Body of pancreas (tissue), 4 donors: ENCODE measurements at places on chromosomes 6 and 20. TPM values are rescaled to one million over a fixed set of nuclear protein-coding genes. Genes with fewer than 3 reads are reported as not detected.

- no peaks in the 10 kb centered on the region for H3K36me3 ChIP-seq
- no peaks in the 10 kb centered on the region for H3K27me3 ChIP-seq
- no peak for DNase-seq
Observed at GRCh38 chr6:160951187-160952030, 40.2 kb upstream of the MAP3K4 start.

- no peaks in the 10 kb centered on the region for H3K36me3 ChIP-seq
- no peaks in the 10 kb centered on the region for H3K27me3 ChIP-seq
- peaks cover 27% of the 10 kb centered on the region for H3K4me1 ChIP-seq
- no peak for DNase-seq
- no peak overlapping the region for H3K4me3 ChIP-seq
Observed at GRCh38 chr6:13392462-13392861, 64.1 kb upstream of the TBC1D7 start.

DNA sequence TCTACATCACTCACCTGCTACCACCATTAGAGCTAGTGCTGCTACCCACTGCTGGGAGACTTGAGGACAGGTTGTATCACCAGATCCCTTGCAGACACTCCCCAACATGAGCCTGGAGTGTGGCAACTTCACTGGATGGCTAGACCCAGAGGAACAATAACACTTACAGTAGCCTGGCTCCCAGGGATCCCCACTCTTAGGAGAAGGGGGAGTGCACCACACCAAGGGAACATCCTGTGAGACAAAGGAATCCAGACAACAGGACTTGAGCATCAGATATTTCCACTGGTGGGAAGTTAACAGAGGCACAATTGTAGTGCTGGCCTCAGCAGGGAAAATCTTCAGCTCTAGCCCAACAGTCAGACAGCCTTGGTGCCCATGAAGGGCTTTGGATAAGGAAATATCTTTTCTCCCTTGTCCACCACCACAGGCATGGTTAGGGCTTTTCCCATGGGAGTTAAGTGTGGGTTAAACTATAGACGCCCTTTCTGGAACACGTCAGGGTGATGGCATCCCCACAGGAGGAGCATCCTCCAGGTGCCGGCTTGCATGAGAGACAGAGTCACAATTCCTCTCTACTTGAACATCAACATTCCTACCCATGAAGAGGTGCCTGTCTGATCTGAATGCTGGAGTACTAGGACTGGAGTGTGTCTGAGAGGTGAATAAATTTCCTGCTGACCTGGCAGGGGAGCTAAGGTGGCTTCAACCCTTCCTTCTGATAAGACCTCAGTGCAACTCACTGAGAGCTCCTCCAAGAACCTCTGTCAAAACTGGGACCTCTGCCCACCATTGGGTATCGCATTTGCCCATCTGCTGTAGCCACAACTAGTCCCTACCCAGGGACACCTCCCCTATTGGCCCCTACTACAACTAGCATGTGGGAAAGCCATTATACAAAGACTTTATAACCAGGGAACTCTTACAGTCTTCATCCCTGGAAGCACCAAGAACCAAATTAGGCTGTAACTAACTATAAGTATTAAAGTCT, 55.4 kb upstream of the SIRPG start:
- H3K4me3 ChIP-seq = no peak overlapping the region
- H3K27ac ChIP-seq = no peak overlapping the region
- no peaks in the 10 kb centered on the region for H3K27me3 ChIP-seq
- DNase-seq = no peak
- no peaks in the 10 kb centered on the region for H3K4me1 ChIP-seq

DNA sequence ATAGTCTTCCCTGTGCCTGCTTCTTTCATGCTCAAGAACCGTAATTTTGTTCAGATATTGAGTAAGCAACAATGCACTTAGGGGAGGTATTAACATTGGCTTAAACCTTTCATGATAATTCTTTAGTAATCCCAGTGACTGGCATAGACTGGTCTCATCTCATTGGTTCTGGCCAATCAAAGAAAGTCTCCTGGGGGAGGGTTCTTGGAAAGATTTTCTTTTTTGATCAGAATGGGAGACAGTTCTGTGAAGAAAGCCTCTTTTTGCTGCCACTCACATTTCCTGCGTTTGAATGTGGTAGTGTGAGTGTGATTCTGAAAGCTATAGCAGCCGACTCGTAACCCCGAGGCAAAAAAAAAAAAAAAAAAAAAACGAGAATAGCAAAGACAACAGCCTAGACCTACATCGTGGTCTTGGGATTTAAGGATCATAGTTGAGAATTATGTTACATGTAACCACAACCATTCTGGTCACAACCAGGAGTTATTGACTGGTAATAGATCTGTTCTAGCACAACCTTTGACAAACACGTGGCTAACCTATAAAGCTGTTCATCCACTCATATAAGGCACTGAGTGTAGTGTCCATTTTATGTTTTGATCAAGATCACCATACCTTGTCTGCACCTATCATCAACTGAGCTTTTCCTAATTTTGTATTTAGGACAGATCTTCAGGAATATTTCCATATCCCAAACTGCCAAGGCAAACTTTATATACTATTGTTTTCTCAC, 15.1 kb upstream of the TMEM217 start:
- H3K4me3 ChIP-seq = no peak overlapping the region
- H3K27me3 ChIP-seq = no peaks in the 10 kb centered on the region
- no peaks in the 10 kb centered on the region for H3K36me3 ChIP-seq
- H3K27ac ChIP-seq = no peak overlapping the region
- DNase-seq = no peak

DNA sequence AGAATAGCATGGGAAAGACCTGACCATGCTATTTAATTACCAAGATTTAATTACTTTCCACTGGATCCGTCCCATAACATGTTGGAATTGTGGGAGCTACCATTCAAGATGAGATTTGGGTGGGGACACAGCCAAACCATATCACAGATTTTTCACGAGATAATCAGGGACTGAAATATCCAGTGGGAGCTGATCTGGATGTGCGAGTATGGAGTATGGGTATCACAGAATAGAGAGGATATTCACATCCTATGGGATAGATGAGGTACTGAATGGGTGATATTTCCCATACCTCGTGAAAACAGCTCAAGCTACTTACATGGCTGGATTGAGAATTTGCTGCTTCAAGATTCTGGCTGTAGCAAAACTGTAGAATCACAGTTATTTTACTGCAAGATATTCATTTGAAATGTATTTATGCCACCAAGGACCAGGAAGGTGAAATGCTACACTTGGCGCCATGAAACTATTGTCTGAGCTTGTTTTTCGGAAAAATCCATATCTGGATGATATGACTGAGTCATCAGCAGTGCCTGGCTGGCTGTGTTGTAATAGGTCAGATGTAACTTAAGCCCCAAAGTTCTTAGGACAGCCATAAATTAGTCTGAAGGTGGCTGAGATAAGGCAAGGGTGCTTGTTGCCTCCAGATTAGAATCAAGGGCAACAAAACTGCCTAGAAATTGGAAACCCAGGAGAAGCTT, 29.8 kb downstream of the KCNS1 start:
- DNase-seq = no peak
- H3K36me3 ChIP-seq = peaks cover 15% of the 10 kb centered on the region
- H3K27me3 ChIP-seq = no peaks in the 10 kb centered on the region
- no peak overlapping the region for H3K27ac ChIP-seq
- no peak overlapping the region for H3K4me3 ChIP-seq
- H3K4me1 ChIP-seq = no peaks in the 10 kb centered on the region

DNA sequence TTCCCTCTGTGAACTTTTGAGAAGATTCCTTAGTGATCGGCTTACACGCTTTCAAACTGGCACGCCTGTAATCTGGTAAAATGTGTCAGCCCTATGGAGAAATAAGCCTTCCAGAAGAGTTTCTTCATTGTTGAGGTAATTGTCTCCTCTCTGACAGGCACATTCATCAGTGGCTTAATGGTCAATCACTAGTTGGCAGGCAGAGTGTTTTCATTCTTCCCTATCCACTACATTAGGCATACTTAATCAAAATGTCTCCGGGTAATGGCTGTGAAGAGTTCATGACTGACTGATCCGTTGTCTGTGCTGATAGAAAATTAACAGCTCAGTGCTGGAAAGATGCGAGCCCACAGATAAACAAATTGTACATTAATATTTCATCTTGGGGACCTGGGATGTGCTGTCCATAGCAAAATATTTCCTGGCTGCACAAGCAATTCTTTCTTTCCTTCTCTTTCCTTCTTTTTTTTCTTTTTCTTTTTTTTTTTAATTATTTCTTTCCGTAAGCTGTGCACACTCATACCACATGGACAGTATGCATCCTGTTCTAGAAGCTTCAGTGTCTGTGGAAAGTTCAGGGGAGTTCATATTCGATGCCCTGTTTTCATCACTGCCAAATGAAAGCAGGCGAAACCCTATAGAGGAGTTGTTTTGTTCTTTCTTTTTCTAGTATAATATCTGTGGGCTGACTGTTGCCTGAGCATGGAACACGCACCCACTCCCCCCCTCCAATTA, 31.4 kb downstream of the TSHZ2 start:
- H3K4me1 ChIP-seq = no peaks in the 10 kb centered on the region
- no peak for DNase-seq
- no peak overlapping the region for H3K4me3 ChIP-seq
- H3K36me3 ChIP-seq = no peaks in the 10 kb centered on the region
- no peaks in the 10 kb centered on the region for H3K27me3 ChIP-seq

GRCh38 chr6:111552241-111552744, 53.4 kb downstream of the TRAF3IP2 start:
- no peaks in the 10 kb centered on the region for H3K27me3 ChIP-seq
- peak overlapping the region; percentile 91 for H3K27ac ChIP-seq
- H3K4me1 ChIP-seq = peaks cover 72% of the 10 kb centered on the region
- H3K36me3 ChIP-seq = no peaks in the 10 kb centered on the region

DNA sequence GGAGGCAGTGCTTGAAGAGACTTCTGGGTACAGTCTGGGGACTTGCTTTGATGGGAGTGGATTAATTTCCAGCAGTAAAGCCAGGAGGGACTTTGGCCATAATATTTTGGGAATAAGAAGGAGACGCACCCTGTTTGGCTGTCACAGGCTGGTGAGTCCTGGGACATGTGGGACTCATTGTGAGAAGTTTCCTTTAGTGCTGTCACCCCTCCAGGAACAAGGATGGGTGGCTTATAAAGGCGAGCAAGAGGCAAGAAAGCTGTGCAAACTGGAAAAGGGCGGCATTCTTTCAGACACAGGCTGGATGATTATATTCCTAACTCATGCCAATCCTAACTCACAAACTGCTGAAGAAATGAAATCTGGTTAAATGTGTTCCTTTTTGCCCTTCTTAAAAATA, 77.5 kb upstream of the KCNK16 start:
- no peaks in the 10 kb centered on the region for H3K36me3 ChIP-seq
- H3K4me3 ChIP-seq = no peak overlapping the region
- no peak for DNase-seq
- no peak overlapping the region for H3K27ac ChIP-seq
- no peaks in the 10 kb centered on the region for H3K4me1 ChIP-seq

- H3K4me3 ChIP-seq = no peak overlapping the region
- H3K27ac ChIP-seq = no peak overlapping the region
- H3K36me3 ChIP-seq = peaks cover 8% of the 10 kb centered on the region
Observed at GRCh38 chr20:41359541-41360011, 7.0 kb downstream of the EMILIN3 start.

- peaks cover 25% of the 10 kb centered on the region for H3K27me3 ChIP-seq
- H3K4me1 ChIP-seq = peaks cover 22% of the 10 kb centered on the region
- H3K27ac ChIP-seq = no peak overlapping the region
- no peak for DNase-seq
- H3K36me3 ChIP-seq = no peaks in the 10 kb centered on the region
- no peak overlapping the region for H3K4me3 ChIP-seq
Observed at GRCh38 chr6:10407018-10407673, 7.7 kb downstream of the TFAP2A start.

DNA sequence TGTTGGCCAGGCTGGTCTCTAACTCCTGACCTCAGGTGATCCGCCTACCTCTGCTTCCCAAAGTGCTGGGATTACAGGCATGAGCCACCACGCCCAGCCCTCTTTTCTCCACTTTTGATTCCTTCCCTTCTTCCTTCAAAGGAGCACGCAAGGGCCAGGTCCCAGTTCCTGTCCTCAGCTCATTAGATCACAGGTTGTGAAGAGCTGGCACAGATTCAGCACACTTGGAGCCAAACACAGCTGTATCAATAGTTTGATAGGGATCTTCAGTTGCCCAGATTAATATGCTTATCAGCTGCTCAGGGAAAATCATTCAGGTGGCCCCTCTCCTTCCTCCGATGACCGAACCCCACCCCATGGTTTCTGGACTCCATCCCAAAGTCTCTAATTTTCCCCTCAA, 14.4 kb upstream of the SLC22A23 start:
- peaks cover 12% of the 10 kb centered on the region for H3K4me1 ChIP-seq
- no peaks in the 10 kb centered on the region for H3K27me3 ChIP-seq
- no peaks in the 10 kb centered on the region for H3K36me3 ChIP-seq

DNA sequence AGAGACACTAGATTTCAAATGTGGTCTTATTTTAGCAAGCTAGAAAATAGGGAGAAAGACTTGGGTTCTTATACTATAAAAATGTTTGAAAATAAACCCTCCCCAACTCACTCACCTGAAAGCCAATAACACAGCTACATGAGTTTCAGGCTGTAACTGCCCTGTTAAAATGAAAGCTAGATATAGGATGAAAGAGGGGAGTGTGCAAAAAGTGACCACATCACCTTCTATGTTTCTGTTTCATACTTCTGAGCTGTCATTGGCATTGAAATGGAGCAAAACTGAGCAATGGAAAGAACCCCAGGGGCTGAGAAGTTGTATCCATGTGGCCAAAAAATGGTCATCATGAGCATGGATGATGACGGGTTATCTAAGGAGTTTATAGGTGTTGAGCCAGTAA, 148.1 kb upstream of the TENT5A start:
- no peak for DNase-seq
- H3K27ac ChIP-seq = no peak overlapping the region
- H3K4me3 ChIP-seq = no peak overlapping the region
- H3K27me3 ChIP-seq = no peaks in the 10 kb centered on the region
- peaks cover 8% of the 10 kb centered on the region for H3K4me1 ChIP-seq

GRCh38 chr6:119324718-119325117, 24.8 kb downstream of the MAN1A1 start:
- H3K27me3 ChIP-seq = no peaks in the 10 kb centered on the region
- no peaks in the 10 kb centered on the region for H3K36me3 ChIP-seq
- no peak for DNase-seq
- H3K4me1 ChIP-seq = peaks cover 47% of the 10 kb centered on the region

GRCh38 chr20:49874696-49875095, 40.6 kb downstream of the SPATA2 start:
- H3K4me1 ChIP-seq = peaks cover 27% of the 10 kb centered on the region
- H3K4me3 ChIP-seq = no peak overlapping the region
- no peaks in the 10 kb centered on the region for H3K36me3 ChIP-seq
- H3K27ac ChIP-seq = peak overlapping the region; percentile 62
- no peaks in the 10 kb centered on the region for H3K27me3 ChIP-seq
- no peak for DNase-seq

GRCh38 chr20:37442547-37442946, 78.5 kb upstream of the NNAT start:
- H3K27ac ChIP-seq = no peak overlapping the region
- H3K36me3 ChIP-seq = no peaks in the 10 kb centered on the region
- H3K4me3 ChIP-seq = no peak overlapping the region
- no peaks in the 10 kb centered on the region for H3K27me3 ChIP-seq

The ERVFRD-1 gene
- not detected for total RNA-seq

The FOXO3 gene
- 62.8 TPM for total RNA-seq

The APOM gene
- total RNA-seq = 1.6 TPM

The SRMS gene
- total RNA-seq = not detected

The MCCD1 gene
- total RNA-seq = not detected

The PMEPA1 gene
- total RNA-seq = 23.9 TPM
